Activated T-cell treated with anti-CD3 and anti-CD28 coated beads, Interleukin-2, amount 50 U/mL, for 72 hours (primary cell): ENCODE measurements at places on chromosomes 1 and 21. TPM values are rescaled to one million over a fixed set of nuclear protein-coding genes. Genes with fewer than 3 reads are reported as not detected.
A peak's percentile ranks its signal among the peaks of the same experiment; 100 is the strongest.

DNA sequence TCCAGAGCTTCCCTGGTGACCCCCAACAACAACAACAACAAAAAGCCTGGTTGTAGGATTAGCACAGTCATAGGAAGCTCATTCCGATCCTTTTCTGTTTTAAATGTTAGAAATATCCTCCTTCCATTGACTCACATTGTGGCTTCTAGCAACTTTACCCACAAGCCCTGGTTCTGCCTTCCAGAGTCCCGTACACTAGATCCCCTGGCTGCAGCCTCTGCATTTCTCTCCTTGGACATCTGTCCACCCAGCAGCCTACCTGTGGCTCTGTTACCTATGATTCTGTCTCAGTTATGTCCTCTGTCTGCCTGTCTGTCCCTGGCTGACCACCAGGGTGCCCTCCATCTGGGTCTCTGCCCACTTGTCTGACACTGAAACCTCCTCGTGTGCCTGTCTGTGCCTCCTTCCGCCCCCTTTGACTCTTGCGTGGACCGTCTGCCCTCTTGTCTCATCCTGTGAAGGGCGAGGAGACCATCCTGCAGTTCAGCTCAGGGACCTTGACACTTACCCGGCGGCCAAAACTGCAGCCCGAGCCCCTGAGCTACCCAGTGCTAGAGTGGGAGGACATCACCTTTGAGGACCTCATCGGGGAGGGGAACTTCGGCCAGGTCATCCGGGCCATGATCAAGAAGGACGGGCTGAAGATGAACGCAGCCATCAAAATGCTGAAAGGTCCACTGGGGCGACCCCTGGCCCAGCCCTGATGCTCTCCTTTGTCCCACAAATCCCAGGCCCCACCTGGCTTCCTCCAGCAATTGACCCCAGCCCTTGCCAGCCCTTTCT, 16.1 kb downstream of the TIE1 start:
- H3K4me3 ChIP-seq = no peak overlapping the region
- H3K27me3 ChIP-seq = no peaks in the 10 kb centered on the region
- H3K4me1 ChIP-seq = peaks cover 6% of the 10 kb centered on the region
- no peak for DNase-seq
- H3K27ac ChIP-seq = no peak overlapping the region
- H3K36me3 ChIP-seq = no peaks in the 10 kb centered on the region

- H3K27ac ChIP-seq = peak overlapping the region; percentile 99
- peaks cover 33% of the 10 kb centered on the region for H3K4me1 ChIP-seq
- no peaks in the 10 kb centered on the region for H3K27me3 ChIP-seq
- no peak for DNase-seq
- peak overlapping the region; percentile 92 for H3K4me3 ChIP-seq
Measured at GRCh38 chr1:204407295-204407971, 4.2 kb downstream of the PPP1R15B start.

DNA sequence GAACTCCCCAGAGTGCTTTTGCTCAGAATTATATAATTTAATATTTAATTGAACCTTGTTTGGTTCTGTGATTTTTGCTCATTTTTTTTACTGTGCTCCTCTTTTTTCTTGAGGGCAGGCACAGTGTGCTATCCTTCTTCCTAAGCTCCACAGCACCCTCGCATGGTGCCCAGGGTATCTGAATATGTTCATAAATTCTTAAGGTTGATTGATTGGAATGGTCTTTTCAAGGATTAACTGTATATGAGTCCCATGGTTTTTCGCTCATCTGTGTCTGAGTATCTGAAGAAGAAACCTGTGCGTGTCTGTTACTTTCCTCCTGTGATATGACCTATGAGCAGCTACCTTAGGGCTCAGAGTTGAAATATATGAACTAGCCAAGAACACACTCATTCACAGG, 393.7 kb downstream of the HLX start:
- no peaks in the 10 kb centered on the region for H3K27me3 ChIP-seq
- H3K27ac ChIP-seq = no peak overlapping the region
- no peaks in the 10 kb centered on the region for H3K4me1 ChIP-seq
- no peak for DNase-seq

GRCh38 chr1:68339505-68339904, 107.2 kb upstream of the WLS start:
- no peaks in the 10 kb centered on the region for H3K27me3 ChIP-seq
- no peaks in the 10 kb centered on the region for H3K36me3 ChIP-seq
- no peak overlapping the region for H3K4me3 ChIP-seq
- H3K4me1 ChIP-seq = no peaks in the 10 kb centered on the region

The TESK2 gene
- total RNA-seq = 5.9 TPM
